ENCODE measurements at places on chromosomes 2 and 18. TPM values are rescaled to one million over a fixed set of nuclear protein-coding genes. Genes with fewer than 3 reads are reported as not detected.

DNA sequence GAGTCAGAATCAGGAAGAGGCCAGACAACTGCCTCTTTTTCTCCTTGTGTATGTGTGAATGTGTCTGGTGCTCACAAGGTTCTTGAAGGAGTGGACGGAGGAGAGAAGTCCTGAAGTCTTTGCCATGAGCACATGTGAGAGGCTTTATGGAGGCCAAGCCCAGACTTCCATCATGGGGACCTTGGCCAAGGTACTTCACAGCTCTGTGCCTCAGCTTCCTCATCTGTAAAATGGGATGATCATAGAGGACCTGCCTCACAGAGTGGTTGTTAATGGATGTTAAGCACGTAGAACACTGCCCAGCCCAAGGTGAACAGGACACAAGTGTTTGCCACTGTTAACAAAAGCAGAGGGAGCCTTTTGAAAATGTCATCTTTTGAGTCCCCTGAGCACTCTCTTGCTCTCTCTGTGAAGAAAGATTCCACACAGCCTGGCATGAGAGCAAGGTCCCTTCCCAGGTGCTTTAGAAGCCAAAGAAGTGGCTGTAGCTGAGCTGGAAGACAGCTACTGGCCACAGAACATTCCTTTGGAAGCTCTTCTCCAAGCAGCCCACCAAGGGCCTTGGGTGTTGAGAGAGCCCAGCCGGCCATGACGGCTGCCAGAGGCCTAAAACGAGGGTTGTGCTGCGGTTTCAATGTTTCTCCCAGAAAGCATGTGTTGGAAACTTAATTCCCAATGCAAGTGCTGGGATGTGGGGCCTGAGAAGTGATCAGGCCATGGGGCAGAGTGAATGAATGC, 41.8 kb upstream of the ASPRV1 start:
- no peak overlapping the region for H3K27ac ChIP-seq

DNA sequence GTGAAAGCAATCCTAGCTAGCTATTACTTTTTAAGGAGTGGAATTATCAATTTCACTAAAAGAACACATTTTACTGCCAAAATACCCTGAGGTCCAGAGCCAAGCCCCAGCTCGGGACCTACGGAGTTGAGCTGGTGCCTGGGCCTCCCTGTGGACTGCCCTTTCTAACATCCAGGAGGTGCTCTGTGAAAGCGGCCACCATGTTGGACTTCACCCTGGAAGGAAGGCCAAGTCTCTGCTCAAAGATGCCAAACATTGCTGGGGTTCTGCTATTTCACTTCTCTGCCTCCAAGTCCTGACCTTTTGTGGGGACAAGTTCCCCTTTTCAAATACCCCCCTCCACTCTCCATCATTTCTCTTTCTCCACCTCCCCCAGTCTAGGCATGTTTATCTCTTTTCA, 498.7 kb upstream of the RAB6C start:
- H3K27ac ChIP-seq: no peak overlapping the region
- peaks cover 16% of the 10 kb centered on the region for H3K4me1 ChIP-seq
- no peak overlapping the region for H3K4me3 ChIP-seq
- DNase-seq: no peak
- H3K36me3 ChIP-seq: no peaks in the 10 kb centered on the region

IL1RL1 gene
- total RNA-seq: not detected

CFC1 gene
- total RNA-seq: not detected

TUBB8B gene
- not detected for total RNA-seq
